Endodermal cell (in vitro differentiated cells): ENCODE measurements at places on chromosomes 11 and 22. TPM values are rescaled to one million over a fixed set of nuclear protein-coding genes. Genes with fewer than 3 reads are reported as not detected.

Gene OVOL1
- total RNA-seq: 3.1 to 7.3 TPM (median 3.4 TPM) in 3 replicates

Gene TMEM45B
- total RNA-seq: not detected in 2 replicates

Gene CBLIF
- not detected in 3 replicates for total RNA-seq

GRCh38 chr22:29521526-29521925, 32.0 kb downstream of the THOC5 start:
- no peaks in the 10 kb centered on the region for H3K27me3 ChIP-seq
- H3K4me3 ChIP-seq: no peak overlapping the region
- H3K27ac ChIP-seq: no peak overlapping the region
- DNase-seq: no peak
- no peaks in the 10 kb centered on the region for H3K4me1 ChIP-seq
- peaks cover 89% of the 10 kb centered on the region for H3K36me3 ChIP-seq

DNA sequence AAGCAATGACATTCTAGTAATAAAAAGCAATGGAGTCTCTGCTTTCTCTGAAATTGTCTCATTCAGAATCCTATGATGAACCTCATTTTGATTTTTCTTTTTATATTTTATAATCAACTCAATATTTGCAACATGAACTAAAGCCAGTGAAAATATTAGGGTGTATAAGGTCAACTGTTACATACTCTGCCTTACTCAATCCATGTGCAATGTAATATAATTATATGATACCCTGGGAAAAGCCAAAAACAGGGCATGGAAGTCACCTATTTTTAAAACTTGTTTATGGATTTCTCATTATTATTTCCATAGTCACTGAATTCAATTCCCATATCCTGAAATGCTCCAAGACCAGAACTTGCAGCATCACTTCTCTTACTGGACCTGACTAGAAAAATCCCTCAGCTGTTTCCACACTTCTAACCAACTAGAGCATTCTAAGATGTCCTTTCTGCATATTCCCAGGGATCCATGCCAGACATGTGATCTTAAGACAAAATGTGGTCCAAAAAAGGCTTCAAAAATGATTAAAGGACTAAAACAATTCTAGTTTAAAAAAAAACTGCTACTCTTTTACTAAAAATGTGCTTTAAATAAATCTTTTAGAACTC, 97.3 kb downstream of the GUCY1A2 start:
- H3K4me3 ChIP-seq: no peak overlapping the region
- H3K36me3 ChIP-seq: no peaks in the 10 kb centered on the region
- no peak overlapping the region for H3K27ac ChIP-seq
- no peaks in the 10 kb centered on the region for H3K4me1 ChIP-seq

- no peak overlapping the region for H3K4me3 ChIP-seq
- no peaks in the 10 kb centered on the region for H3K4me1 ChIP-seq
- H3K27me3 ChIP-seq: no peaks in the 10 kb centered on the region
- DNase-seq: no peak
- no peaks in the 10 kb centered on the region for H3K36me3 ChIP-seq
Measured at GRCh38 chr11:3916962-3917361, 61.5 kb downstream of the STIM1 start.

DNA sequence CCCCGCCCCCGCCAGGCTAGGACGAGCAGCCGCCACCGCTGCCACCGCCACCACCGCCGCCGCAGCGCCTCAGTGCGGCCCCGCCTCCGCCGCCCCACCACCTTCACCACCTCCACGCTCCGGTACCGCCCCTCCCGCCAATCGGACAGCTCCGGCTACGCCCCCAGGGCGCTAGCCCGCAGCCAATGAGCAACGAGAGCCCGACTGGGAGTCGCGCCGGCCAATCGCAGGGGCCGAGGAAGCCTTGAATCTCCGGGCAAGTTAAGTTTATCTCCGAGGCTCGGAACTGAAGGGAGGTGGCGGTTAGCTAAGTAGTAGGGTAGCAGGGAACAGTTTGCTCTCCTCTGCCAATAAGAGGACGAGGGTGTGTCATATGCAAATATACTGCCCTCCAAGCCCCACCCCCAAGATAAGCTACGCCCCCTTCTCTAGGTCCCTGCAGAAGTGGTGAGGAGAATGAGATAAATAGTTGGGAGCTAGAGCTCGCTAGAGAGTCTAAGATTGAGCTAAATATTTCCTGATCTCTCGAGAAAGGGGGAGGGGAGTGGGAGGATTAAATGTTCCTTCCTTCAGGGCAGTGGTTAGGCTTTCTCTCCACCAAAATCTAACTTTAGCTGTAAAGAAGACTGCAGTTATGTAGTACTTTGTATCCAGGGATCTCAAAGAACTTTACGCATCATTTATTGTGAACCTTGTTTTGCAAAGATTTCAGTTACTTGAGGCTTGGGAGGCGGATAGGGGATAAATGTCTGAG, at the start of gene SESN3:
SESN3 (minus strand) TSS at position 76 of the 754 bp plus-strand sequence. CDS start 342 bp downstream, outside the sequence.
- peak; percentile 100 for DNase-seq
- no peaks in the 10 kb centered on the region for H3K36me3 ChIP-seq
- H3K27ac ChIP-seq: peak within 1 kb of the TSS; percentile 84
- H3K27me3 ChIP-seq: peaks cover 20% of the 10 kb centered on the region

GRCh38 chr11:70619591-70619990, 221.3 kb downstream of the CTTN start:
- H3K27me3 ChIP-seq: no peaks in the 10 kb centered on the region
- H3K4me1 ChIP-seq: no peaks in the 10 kb centered on the region
- H3K36me3 ChIP-seq: no peaks in the 10 kb centered on the region
- H3K4me3 ChIP-seq: no peak overlapping the region
- H3K27ac ChIP-seq: no peak overlapping the region

- no peak overlapping the region for H3K4me3 ChIP-seq
- peak; percentile 76 for DNase-seq
- H3K4me1 ChIP-seq: peaks cover 42% of the 10 kb centered on the region
- H3K27ac ChIP-seq: no peak overlapping the region
- H3K36me3 ChIP-seq: no peaks in the 10 kb centered on the region
- no peaks in the 10 kb centered on the region for H3K27me3 ChIP-seq
Measured at GRCh38 chr22:39474351-39475111, 17.7 kb downstream of the MGAT3 start.

DNA sequence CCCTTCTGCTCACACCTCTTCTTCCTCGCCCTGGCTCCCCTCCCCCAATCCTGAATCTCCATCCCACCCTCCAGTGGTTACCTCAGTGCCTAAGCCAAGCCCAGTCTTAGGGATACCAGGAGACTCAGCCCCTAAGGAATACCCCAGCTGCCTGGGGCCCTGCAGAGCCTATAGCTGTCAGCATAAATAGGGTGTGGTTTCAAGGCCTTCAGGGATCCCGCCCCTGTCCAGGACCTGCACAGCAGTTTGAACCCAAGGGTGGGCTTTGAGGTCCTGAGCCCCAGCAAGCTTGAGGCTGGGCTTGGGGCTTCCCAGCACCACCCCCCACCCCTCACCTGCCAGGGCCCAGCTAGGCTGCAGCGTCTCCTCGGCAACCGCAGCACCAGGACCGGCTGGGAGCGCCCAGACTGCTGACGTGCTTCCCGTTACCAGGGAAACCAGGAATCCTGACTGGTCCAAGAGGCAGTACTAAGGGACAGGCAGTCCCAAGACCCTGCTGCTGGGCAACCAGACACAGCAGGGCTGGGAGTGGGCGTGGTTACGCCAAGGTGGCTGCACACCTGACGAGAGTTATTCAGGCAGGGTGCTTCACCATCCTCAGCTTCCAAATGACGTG, 13.7 kb downstream of the APBB1 start:
- peak; percentile 85 for DNase-seq
- H3K36me3 ChIP-seq: peaks cover 7% of the 10 kb centered on the region
- no peaks in the 10 kb centered on the region for H3K27me3 ChIP-seq

DNA sequence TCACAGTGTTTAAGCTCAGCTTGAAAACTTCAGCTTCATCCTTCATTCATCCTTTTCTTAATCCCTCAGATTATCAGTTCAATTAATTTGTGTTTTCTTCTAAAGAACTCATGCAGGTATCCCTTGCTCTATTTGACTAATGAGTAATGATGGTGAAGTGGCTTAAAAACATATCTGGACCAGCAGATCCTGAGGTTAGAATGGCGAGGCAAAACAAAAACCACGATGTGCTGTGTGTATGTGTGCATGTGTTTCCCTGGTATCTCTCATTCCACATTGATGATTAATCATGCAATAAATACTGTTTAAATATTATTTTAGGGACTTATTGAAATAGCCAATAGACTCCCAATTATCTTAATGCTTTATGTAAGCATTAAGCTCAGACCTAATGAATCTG, 437.0 kb downstream of the DYNC2H1 start:
- H3K36me3 ChIP-seq: no peaks in the 10 kb centered on the region
- H3K4me3 ChIP-seq: no peak overlapping the region
- DNase-seq: no peak
- H3K4me1 ChIP-seq: no peaks in the 10 kb centered on the region
- no peaks in the 10 kb centered on the region for H3K27me3 ChIP-seq

GRCh38 chr11:1219446-1219833, 3.4 kb upstream of the MUC5B start:
- peaks cover 10% of the 10 kb centered on the region for H3K27me3 ChIP-seq
- peak; percentile 47 for DNase-seq
- H3K4me3 ChIP-seq: no peak overlapping the region
- no peaks in the 10 kb centered on the region for H3K4me1 ChIP-seq
